K562 (cell line): ENCODE measurements at places on chromosomes 12 and 14.

GRCh38 chr12:104515899-104516298 lies 59.2 kb downstream of the CHST11 start:
- H3K4me1 ChIP-seq = no peaks in the 10 kb centered on the region
- no peak for DNase-seq
- no peaks in the 10 kb centered on the region for H3K27me3 ChIP-seq
- H3K36me3 ChIP-seq = no peaks in the 10 kb centered on the region
- H3K4me3 ChIP-seq = no peak overlapping the region

DNA sequence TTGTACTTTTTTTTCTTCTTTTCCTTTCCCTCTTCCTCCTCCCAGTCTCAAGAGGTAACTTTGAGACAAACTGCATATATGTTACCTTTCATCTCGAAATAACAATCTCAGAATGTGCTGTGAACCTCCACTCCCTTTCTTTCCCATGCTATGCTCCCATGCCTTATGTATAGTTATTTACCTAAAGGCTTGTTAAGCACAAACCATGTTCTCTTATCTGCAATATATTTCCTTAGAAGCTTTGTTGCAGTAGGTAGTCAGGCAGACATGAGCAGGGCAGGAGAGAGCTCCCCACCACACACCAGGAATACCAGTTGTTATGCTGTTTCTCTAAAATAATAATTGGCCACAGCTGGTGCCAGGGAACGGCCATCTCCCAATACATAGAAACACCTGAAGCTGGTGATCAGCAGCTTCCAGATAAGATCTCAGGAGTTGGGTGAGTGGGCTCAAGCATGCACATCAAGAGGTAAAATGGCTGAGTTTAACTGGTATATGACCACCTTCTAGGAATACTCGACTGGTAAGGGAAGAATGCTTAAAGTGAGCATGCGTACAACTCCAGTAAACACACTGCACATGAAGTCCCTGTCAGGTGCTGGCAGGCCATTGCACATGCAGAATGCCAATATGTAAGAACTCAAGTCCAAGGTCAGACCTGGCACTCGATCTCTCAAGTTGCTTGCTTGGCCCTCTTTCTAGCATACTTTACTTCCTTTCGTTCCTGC lies 14.8 kb upstream of the DHRS2 start:
- H3K4me1 ChIP-seq = no peaks in the 10 kb centered on the region
- H3K4me3 ChIP-seq = no peak overlapping the region
- H3K36me3 ChIP-seq = no peaks in the 10 kb centered on the region
- no peak overlapping the region for H3K27ac ChIP-seq

- peak; percentile 84 for DNase-seq
- H3K4me1 ChIP-seq = peaks cover 13% of the 10 kb centered on the region; the same call in 2 of the 3 replicates
- peak overlapping the region; percentile 96 for H3K27ac ChIP-seq
- H3K36me3 ChIP-seq = peaks cover 45% of the 10 kb centered on the region
Measured at GRCh38 chr12:93571365-93571924, 1.0 kb upstream of the SOCS2 start.

GRCh38 chr12:17809206-17809605 lies 280.8 kb downstream of the RERGL start:
- H3K4me3 ChIP-seq = no peak overlapping the region
- no peaks in the 10 kb centered on the region for H3K27me3 ChIP-seq
- no peaks in the 10 kb centered on the region for H3K36me3 ChIP-seq
- no peak for DNase-seq

DNA sequence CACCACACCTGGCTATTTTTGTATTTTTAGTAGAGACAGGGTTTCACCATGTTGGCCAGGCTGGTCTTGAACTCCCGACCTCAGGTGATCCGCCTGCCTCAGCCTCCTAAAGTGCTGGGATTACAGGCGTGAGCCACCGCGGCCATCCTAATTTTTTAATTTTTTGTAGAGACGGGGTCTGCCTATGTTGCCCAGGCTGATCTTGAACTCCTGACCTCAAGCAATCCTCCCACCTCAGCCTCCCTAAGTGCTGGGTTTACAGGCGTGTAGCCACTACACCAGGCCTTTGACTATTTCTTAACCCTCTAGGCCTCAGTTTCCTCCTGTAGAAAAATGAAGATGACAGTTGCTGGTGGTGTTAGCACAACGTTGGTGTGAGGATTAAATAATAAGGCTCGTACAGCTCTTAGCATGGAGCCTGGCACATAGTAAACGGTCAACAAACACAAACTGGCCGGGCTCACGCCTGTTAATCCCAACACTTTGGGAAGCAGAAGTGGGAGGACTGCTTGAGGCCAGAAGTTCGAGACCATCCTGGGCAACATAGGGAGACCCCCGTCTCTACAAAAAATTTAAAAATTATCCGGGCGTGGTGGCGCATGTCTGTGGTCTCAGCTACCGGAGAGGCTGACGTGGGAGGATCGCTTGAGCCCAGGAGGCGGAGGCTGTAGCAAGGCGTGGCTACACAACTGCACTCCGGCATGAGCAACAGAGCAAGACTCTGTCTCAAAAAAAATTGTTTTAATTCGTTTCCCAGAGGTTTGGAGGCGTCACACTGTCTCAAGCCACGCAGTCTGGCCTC lies 979 bp downstream of the DDX54 start:
- no peak for DNase-seq
- peak overlapping the region; percentile 97 for H3K27ac ChIP-seq
- peaks cover 40% of the 10 kb centered on the region for H3K4me1 ChIP-seq
- peak overlapping the region; percentile 91 for H3K4me3 ChIP-seq
- H3K27me3 ChIP-seq = no peaks in the 10 kb centered on the region
